ENCODE measurements at places on chromosomes 4 and X.

DNA sequence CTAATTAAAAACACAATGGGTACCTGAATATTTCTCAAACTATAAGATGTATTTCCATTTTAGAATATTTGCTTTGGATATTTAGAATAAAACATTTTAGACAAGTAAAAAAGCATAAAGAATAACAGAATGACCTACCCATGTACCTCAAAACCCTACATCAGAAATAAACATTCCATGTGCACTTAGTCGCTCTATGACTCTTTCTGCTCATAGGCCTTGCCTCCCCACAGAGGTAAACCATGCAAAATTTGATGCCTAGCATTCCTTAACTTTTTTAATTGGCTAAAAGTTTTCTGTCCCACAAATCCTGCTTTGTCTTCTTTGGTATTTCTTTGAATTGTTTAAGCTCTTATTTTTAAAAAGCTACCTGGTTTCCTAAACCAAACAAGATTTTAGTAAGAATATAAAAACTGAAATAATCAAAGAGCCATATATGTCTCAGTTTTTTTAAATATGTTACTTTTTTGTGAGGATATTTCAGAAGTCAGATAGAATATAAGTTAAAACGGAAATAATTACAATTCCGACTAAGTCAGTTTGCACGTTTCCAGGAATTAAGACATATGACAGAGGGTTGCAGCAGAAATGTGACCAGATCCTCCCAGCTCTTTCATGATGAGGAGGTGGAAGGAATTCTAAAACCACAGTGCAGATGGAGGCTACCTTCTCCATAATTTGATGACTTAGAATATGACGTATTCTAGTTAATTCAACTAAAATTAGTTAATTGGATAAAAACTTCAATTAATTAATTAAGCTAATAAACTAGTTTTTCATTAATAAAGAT lies 102.5 kb downstream of the FIP1L1 start:
- DNase-seq: no peak

- no peak for DNase-seq
Measured at GRCh38 chrX:13386636-13387035, 66.8 kb upstream of the ATXN3L start.

DNA sequence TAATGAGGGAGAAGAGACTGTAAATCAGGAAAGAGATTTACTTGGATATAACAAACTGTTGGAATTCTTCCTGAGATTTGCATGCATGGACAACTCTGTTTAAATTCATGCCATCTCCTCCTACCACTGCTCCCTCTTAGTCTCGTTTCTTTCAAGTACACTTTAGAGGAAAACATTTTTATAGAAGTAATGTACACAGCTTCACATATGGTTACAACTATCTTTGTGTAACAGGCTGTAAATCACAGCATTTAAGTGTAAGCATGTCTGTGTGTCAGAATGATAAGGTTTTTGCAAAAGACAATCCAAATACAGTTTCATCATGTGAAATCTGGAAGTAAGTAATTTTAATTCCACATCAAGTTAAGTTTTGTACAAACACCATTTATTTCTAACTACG lies 21.5 kb upstream of the ENPEP start:
- DNase-seq: no peak

GRCh38 chr4:6555519-6555918 lies 19.5 kb upstream of the MAN2B2 start:
- DNase-seq: no peak

- no peak for DNase-seq
Measured at GRCh38 chr4:189304809-189305208, 635.9 kb upstream of the FRG1 start.

DNA sequence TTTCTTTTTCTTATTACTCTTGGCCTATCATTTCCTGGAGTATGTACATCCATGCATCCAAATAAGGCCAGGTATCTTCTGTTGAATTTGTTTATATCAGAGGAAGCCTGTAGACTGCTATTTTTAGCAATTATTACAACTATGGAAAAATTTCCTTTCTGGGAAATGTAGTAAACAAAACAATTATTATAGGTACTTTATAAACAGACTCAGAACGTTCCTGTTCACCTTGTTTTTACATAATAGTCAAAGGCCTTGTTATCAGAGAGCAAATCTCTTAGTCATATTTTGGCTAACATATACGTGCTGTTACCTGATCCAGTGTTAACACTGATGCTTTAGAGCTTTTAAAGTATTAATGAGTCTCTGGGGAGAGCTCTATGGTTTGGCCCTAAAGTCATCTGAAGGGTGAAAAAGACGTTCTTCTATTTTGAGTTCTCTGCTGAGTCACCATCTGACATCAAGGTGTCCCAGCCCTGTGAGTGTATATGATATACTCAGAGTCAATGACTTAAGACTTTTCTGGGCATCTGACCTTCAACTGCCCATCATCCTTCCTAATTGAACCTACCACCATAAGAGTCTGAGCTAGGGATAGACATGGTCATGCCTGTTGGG lies 7.3 kb downstream of the SPARCL1 start:
- DNase-seq: no peak

GRCh38 chrX:119935215-119935874 lies 8.2 kb downstream of the NKAP start:
- no peak for DNase-seq

DNA sequence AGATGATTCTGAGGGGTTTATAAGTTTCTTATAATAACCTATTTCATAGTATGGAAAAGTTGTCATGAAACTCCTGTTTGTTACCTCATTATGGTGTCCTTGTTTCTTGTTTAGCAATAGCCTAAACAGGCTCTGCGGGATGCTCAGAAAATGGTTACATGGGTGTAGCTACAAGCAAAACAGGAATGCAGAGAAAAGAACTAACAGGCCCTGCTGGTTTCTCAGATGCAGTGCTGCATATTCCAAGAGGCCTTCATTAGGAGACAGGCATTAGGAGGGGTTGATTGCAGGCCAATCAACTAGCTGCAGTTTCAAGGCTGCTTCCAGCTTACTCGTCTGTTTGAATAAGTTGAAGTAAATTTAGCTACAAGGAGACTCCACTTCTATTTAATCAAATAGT lies 37.6 kb upstream of the HPGD start:
- no peak for DNase-seq

DNA sequence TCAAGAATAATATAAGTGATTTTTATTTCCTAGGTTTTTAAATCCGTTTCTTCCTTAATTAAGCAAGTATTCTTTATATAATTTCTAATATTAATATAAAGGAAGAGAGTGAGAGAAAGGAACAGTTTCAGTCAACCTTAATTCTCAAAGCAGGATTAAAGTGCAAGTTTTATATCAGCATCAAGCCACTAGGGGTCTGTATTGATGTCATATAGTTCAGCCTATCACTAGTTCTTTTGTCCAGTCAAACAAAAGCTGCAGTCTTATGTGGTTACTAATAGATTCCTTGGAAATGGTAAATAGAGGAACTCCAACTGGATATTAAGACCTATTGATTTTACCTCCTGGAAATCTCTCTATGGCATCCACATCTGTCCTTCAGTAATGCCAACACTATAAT lies 82.0 kb downstream of the NAP1L3 start:
- no peak for DNase-seq

DNA sequence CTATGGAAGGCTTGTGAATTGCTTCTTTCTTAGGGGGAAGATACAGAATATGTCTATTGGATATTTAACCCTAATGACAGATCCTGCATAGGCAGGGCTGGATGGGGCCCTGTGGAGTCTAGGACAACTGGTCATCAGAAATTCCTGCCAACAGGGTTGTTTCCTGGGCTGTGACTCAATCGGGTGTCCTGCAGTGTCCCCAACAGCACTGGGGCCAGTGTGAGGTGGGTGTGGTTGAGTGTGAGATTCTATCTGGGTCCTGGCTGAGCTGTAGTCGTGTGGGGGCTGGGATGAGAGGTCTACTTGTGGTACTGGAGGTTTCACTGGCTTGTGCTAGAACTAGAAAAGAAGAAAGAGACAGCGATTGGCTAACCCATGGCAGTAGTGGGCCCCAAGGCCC lies 87.3 kb upstream of the WDR1 start:
- no peak for DNase-seq

DNA sequence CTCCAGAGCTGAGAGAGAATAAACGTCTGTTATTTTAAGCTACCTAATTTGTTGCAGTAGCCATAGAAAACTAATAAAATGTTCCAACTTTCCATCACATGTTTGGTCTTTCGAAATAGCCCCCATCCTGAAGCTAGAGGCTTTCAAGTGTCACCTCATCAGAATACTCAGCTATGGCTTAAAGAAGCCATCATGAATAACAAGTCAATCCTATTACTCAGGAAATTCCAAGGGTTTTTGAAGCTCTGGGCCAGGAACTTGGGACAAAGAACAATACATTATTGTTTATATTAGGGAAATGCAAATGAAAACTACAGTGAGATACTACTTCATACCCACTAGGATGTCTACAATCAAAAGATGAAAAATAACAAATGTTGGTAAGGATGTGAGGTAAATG lies 42.2 kb downstream of the TBCK start:
- no peak for DNase-seq

- DNase-seq: no peak
Measured at GRCh38 chr4:105835177-105835576, 60.1 kb upstream of the NPNT start.

GRCh38 chr4:147714575-147715401 lies 17.1 kb upstream of the ARHGAP10 start:
- no peak for DNase-seq

- DNase-seq: no peak
Measured at GRCh38 chrX:39551762-39552161, 546.0 kb downstream of the BCOR start.

- no peak for DNase-seq
Measured at GRCh38 chr4:28868841-28869240, 1851.3 kb upstream of the PCDH7 start.

DNA sequence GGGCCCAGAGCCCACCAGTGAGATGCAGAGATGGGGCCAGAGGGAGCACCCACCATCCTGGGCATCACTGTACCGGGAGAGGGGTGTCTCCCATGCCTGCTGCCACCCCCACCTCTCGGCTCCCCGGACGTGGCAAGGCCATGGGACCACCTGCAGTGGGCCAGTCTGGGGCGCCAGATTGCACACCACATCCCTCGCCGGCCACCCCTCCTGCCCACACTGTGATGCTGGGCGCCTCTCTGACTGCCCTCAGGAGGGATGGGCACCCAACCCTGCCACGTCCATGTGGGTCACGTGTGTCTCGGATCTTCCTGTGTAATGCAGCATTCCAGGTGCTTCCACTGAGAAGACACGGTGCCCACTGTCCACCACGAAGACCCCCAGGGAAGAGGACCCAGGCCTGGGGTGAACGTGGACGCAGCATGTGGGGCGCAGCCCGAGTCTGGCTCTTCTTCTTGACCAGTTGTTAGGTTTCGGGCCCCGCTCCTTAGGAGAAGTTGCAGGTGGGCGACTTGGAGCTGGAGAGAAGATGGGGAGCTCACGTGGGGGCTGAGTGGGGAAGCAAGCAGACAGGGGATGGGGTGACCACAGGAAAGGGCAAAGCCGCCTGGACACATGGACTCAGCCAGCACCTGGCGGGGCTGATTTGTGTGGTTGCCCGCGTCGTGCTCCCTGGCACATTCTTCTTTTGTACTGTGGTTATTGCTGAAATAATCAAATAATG lies 47.7 kb downstream of the ZFYVE28 start:
- DNase-seq: no peak

- DNase-seq: no peak
Measured at GRCh38 chr4:6188687-6189305, 11.6 kb downstream of the JAKMIP1 start.

GRCh38 chrX:79159800-79160199 lies 15.3 kb downstream of the GPR174 start:
- DNase-seq: no peak

- no peak for DNase-seq
Measured at GRCh38 chrX:68203211-68203610, 230.1 kb downstream of the OPHN1 start.

- no peak for DNase-seq
Measured at GRCh38 chrX:54640736-54641135, 110.7 kb downstream of the GNL3L start.

- no peak for DNase-seq
Measured at GRCh38 chrX:68834371-68835103, 5.7 kb downstream of the EFNB1 start.

DNA sequence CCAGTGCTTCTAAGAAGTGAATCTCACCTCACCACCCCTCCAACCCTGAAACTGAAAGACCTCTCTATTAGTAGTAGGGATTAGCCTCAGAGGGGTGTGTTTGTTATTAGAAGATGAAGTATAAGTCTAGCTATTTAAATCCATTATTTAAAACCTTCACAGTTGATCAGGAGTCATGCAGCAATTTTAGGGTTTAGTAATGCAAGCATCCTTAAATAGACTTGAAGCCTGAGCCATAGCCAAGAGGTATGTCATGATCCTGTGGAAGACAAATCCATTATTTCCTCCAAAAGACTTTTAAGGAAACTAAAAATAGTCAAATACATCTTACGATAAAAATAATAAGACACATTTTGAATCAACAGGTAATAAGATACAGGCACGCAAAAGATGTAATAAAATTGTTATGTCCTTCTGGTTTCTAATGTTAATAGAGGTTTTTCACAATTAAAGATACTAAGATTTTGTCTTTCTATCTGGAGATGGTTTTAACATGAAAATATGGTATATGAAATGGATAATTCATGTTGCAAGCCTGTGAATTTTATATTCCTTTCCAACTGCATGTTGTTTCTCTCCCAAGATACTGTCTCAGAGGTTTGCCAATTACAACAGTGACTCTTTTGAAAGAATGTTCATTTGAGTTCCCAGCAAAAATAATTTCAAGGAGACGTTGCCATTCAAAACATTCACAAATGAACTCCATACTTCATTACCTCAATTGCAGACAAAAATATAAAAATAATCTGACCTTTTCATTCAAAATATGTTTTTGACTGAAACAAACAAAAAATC lies 68.0 kb downstream of the LUZP4 start:
- DNase-seq: no peak

- no peak for DNase-seq
Measured at GRCh38 chrX:11113731-11114130, 2.6 kb downstream of the HCCS start.

GRCh38 chr4:163404080-163404479 lies 60.4 kb downstream of the NPY5R start:
- DNase-seq: no peak

GRCh38 chr4:185127021-185127925 lies 15.8 kb upstream of the SLC25A4 start:
- DNase-seq: peak; percentile 30

DNA sequence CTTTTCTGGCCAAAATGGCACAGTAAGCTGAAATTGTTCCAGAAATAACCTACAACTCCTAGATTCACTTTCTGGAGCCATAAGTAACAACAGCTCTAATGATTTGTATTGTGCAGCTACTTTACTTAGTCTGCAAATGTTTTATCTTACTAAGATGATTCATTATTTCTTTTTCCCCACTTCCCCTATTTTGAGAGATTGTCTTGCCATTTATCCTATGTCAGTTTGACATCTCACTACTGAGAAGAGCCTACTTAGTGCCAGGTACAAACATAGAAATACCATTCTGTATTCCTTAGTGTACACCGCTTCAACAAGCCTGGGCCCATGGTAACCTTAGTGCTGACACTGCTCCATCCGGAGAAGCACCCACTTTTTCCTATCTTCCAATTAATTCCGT lies 13.8 kb upstream of the STK26 start:
- DNase-seq: no peak

GRCh38 chr4:16439768-16440167 lies 213.5 kb upstream of the TAPT1 start:
- DNase-seq: no peak

- DNase-seq: no peak
Measured at GRCh38 chrX:39720945-39721344, 376.8 kb downstream of the BCOR start.

GRCh38 chr4:73661646-73662119 lies 41.4 kb upstream of the RASSF6 start:
- DNase-seq: no peak
